ENCODE measurements at places on chromosomes 7 and 10. TPM values are rescaled to one million over a fixed set of nuclear protein-coding genes. Genes with fewer than 3 reads are reported as not detected.
A peak's percentile ranks its signal among the peaks of the same experiment; 100 is the strongest.

RPP38 gene
- total RNA-seq: 17.2 TPM

AOAH gene
- 48.8 TPM for total RNA-seq

ADCY1 gene
- total RNA-seq: 1.3 TPM

CELF2 gene
- 205 TPM for total RNA-seq

CRYGN gene
- not detected for total RNA-seq

SCIN gene
- total RNA-seq: 1.4 TPM

RPEL1 gene
- total RNA-seq: not detected

- DNase-seq: no peak
Observed at GRCh38 chr7:158471716-158472115, 115.9 kb downstream of the PTPRN2 start.

DNA sequence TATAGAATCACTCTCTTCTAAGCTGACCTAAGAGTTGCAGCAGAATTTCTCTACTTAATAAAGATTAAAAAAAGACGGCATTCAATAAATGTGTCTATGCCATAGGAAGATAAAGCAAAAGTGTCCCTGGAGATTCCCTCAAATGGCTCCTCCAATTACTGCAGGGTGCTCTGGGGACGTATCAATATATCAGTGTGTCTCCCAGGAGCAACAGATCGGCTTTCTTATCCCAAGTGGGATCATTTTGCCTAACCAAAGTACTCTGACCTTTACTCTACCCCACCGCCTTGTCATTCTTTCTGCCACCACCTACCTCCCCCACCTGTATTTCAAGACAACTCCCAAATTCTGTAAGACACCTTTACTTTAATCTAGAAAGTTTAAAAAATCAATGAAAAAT is 202.0 kb upstream of the SEMA3C start:
- DNase-seq: no peak

GRCh38 chr10:124516746-124517397 is 55.2 kb downstream of the LHPP start:
- DNase-seq: no peak

DNA sequence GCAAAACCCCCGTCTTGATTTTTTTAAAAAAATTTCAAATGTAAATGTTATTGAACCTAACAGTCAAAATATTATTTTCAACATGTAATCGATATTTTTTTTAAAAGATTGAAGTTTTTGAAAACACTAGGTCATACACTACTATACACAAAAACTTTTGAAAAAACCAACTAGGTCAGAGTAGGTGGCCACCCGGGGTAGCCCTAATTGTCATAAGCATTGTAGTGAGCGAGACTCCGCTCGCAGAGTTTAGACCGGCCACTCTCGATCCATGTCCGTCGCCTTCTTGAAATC is 417 bp downstream of the RFC2 start:
- no peak for DNase-seq

DNA sequence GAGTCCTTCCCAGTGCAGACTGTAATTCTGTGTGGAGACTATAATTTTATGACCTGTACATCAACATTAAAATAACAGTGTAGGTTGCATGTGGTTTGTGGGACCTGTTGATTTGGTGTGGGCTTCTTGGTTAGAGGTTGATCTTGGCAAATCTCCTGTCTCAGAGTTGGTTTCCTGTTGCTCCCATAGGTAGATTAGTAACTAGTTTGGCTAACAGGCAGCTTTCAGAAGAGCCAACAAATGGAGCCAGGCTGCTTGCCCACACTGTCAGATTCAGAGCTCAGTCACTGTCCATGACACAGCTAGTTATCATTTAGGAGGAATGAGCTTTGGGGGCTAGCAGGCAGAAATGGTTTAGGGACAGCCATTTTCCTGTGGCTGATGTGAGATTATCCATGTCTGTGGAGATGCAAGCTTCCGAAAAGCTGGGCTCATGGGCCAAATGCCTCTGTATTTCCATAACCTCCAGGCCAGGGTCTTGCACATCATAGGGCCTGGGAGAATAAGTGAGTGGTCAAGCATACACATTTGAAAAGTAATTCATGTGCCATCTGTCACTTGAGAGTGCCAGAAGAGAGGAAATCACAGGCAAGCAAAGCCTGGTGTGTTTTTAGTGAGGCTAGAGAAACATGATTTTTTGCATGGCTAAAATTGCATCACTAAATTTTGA is 33.4 kb downstream of the CCM2 start:
- peak; percentile 66 for DNase-seq

GRCh38 chr7:32506266-32507054 is 11.2 kb downstream of the AVL9 start:
- DNase-seq: peak; percentile 48

GRCh38 chr7:68823996-68824780 is 774.1 kb upstream of the AUTS2 start:
- DNase-seq: no peak

GRCh38 chr10:125084191-125084613 is 76.2 kb downstream of the CTBP2 start:
- no peak for DNase-seq

DNA sequence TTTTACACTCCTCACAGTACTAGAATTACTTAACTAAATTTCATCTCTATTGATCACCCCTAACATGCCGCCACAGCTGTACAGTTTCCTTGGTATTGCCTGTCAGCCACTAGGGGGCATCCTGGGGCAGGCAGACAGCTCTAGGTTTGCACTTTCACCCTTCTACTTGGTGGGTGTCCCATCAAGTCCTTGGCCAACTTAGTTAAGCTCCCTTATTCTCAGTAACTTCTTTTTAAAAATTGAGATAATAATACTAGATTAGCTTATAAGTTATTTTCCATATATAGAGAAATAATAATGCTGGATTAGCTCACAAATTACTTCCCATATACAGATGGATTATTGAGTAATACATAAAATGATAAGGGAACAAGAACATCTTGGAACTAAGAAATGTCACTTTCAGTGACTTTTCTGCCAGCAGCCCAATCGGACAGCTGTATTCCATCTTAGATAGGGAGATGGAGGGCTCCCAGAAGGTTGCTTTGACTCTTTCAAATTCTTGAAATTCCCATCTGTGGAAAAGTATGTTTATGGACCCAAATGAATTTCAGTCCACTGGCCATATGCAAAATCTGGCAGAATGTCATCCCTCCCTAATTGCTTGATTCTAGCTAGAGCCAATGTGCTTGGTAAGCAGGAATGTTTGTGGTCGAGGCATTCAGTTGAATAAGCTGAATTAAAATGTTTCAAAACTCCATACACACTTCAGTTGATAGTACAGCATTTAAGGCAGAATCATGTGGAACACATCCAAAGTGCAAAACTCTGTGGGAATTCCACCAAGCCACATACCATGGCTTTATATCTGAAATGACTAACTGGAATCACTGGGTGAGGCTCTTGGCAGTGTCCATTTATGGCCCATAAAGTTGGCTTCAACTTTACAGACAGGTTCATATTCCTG is 309.7 kb downstream of the CSTF2T start:
- peak; percentile 57 for DNase-seq

- DNase-seq: no peak
Observed at GRCh38 chr10:72173619-72174296, 42.1 kb upstream of the ANAPC16 start.

- no peak for DNase-seq
Observed at GRCh38 chr7:70618020-70618551, 513.9 kb upstream of the GALNT17 start.

DNA sequence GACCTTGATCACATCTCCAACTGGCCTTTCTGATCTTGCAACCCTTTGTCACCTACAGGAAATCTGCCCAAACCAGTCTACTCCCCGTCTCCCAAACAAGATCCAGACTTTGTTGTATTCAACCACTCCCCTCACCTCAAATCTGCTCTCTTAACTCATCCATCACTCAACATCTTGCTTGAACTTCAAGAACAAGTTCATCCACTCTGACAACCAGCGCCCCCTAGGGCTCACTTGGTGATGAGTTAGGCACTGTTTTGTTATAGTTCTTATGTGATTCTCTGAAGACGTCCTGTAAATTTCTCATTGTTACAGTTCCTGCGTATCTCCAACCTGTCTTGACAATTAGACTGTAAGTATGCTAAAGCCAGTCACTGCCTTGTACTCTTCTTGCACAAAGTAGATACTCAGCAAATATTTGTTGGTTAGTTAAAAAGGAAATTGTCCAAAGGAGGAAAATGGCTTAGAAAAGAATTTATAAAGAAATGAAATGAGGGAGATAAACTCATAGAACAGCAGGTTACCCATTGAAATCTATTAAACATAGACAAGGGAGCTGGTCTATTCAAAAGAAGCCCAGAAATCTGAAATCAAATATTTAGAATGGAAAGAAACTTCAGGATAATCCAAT is 5.3 kb downstream of the FRMD4A start:
- peak; percentile 55 for DNase-seq

GRCh38 chr7:90708841-90709317 is 112.8 kb downstream of the CDK14 start:
- DNase-seq: no peak

GRCh38 chr10:119865699-119866240 is 6.9 kb downstream of the MCMBP start:
- no peak for DNase-seq

- no peak for DNase-seq
Observed at GRCh38 chr10:26681076-26681475, 16.4 kb upstream of the PDSS1 start.

DNA sequence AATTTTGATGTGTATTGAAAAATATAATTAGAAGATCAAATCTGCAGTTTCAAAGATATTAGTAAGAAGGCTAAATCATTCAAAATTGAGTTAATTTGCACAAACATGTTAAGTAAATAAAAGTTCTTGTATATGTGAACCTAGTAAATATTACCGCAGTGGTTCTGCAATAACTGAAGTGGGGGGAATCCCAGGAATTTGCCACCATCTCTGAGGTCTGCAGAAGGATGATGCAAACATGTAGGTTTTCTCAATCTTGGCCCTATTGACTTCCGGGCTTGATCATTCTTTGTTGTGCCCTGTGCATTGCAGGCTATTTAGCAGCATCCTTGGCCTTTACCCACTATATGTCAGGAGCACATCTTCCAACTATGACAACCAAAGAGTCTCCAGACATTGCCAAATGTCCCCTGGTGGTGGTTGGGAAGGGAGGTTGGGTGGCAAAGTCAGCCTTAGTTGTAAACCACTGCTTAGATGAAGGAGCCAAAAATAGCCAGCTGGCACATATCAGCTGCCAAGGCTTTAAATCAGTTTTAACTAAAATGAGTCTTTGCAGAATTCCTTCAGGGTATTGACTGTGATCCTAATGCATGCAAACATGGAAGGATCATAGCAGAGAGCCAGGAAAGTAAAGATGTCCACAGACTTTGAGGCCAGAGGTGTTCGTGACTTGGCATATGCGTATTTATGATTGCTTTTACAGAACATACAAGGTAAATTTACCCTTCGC is 146.3 kb downstream of the TRIL start:
- no peak for DNase-seq

DNA sequence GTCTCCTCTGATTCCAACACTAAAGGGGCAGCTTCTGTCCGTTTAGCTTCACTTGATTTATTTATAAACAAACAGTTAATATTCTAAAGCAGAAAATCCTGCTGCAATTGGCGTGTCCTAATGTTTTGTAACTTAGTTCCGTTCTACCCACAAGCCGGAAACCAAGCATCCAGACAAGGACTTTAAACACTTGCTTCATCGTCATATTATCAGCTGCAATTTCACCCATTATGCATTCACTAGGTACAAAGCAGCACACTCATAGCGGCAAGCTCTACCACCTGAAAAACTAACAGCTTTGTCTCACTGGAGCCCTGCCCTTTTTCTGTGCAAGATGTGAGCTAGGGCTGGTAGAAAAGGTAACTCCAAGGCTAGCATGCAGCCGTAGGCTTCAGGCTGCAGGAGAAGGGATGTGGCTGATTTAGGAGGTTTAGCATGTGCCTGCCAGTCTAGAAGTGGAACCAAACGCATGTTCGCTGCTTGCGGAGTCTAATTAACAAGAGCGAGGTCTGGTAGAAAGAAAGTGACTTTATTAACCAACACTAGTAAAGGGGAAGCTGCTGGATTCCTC is 43.7 kb upstream of the BPGM start:
- DNase-seq: no peak

- no peak for DNase-seq
Observed at GRCh38 chr7:131122394-131122793, 205.3 kb upstream of the MKLN1 start.

DNA sequence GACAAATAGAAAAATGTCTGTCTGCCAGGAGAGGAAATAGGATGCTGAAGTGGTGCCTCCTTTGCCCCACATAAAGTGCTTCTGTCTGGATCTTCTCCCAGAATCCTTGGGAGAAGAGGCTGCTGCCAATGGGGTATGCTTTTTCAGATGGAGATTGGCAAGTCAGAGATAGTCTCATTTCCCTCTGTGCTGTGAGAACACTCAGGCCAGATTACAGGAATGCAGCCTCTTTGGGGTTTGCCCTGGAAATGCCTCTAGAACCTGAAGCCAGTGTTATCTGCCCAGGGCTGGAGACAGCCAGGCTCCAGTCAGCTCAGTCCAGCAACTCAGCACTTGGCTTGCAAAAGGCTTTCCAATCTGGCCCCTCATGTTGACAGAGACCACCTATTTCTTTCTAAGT is 119.1 kb upstream of the PHYHIPL start:
- no peak for DNase-seq

GRCh38 chr10:132397671-132398565 is 918 bp downstream of the PWWP2B start:
- DNase-seq: peak; percentile 62

DNA sequence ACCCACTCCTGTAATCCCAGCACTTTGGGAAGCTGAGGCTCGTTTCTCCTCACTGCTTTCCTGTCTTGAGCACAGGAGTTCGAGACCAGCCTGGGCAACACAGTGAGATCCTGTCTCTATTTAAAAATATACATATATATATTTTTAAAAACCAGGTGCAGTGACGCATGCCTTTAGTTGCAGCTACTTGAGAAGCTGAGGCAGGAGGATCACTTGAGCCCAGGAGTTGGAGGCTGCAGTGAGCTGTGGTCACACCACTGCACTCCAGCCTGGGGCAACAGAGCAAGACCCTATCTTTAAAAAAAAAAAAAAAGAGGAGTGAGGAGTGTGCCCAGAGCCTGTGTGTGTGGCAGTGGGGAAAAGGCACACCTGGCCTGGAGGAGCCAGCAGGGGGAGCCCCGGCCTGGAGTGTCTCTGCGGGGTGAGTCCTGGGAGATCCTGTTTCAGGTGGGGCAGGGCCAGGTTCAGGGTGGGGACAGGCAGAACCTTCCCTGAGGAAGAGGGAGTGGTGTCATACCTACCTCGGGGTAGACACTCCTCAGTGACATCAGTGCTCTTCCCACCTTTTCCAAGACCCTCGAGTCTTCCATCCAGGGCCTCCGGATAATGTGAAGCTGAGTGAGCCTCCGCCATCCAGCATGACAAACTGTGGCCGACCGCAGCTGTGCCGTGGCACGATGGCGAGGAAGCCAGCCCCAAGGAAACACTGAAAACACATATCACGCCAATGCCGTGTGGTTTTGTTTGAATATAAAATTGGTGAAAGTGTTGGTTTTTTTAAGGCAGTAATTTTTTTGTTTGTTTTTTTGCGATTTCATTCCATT is 9.0 kb upstream of the ARPC1B start:
- DNase-seq: peak; percentile 67

DNA sequence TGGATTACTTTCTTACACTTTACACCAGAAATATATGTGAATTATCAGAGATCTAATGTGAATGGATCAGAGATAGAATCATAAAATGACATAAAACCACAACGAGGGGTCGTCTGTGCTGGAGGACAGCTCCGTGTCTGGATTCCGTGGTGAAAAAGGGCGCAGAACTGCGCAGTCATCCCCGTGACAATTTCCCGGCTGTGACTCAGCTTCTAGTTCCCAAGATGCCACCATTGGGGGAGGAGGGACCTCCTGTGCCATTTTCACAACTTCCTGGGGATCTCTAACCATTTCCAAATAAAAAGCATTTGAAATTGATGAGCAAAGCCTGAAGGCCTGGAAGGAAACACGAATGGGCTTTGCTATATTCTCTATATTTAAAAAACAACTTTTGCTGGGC is 72.1 kb downstream of the PDGFA start:
- no peak for DNase-seq

- peak; percentile 40 for DNase-seq
Observed at GRCh38 chr7:22121702-22122474, 176.2 kb upstream of the CDCA7L start.

Measured in activated CD8-positive, alpha-beta memory T cell treated with anti-CD3 and anti-CD28 coated beads, Interleukin-2, amount 10 ng/mL, durations not matched to agents 7 days and 5 days (primary cell).